ENCODE measurements at places on chromosomes 3 and 15.

GRCh38 chr15:65902373-65902772 lies 33.1 kb downstream of the RAB11A start:
- no peak for DNase-seq

GRCh38 chr3:158368271-158368670 lies 202.7 kb upstream of the MLF1 start:
- no peak for DNase-seq

DNA sequence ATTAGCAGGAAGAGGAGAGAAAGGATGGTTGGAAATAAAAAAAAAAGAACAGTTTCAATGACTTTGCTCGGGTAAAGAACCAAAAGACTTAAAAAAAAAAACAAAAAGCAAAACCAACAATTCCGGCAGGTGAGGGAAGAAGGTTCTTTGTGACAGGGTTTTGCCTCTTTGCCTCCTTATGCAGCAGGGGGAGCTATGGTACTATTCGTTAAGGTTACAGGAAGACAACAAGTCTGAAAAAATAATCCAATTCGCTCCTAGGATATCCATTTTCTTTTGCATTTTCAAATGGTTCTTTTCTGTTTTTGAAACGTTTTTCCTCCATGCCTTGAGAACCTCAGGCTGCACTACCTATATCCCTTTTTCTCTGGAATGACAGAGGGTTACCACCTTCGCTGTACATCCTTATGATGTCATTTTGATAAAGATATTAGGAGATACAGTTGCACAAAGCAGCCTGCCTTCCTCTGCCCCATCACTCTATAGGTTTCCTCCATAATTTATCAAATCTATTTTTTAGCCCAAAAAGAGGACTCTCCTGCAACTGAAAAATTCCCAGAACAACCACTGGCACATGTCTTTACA lies 55.0 kb downstream of the CFAP20DC start:
- no peak for DNase-seq

GRCh38 chr15:96736384-96736783 lies 405.9 kb downstream of the NR2F2 start:
- no peak for DNase-seq

DNA sequence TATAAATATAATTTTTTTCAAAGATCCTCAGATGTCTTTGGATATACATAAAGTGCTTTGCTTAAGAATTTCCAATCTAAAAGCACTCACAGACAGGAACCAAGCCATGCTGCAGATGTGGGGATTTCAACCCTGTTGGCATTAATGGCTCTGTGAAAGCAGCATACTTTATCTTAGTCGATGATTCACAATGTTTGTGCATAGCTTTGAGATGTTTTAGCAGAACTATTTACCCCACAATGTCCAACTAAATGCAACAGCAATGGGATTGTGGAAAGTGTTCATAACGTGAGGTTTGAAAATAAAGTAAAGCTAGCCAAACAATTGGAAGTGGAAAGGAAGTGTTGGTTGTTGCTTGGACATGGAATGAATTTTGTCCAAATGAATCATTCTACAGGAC lies 371.4 kb downstream of the SOX2 start:
- DNase-seq: no peak

DNA sequence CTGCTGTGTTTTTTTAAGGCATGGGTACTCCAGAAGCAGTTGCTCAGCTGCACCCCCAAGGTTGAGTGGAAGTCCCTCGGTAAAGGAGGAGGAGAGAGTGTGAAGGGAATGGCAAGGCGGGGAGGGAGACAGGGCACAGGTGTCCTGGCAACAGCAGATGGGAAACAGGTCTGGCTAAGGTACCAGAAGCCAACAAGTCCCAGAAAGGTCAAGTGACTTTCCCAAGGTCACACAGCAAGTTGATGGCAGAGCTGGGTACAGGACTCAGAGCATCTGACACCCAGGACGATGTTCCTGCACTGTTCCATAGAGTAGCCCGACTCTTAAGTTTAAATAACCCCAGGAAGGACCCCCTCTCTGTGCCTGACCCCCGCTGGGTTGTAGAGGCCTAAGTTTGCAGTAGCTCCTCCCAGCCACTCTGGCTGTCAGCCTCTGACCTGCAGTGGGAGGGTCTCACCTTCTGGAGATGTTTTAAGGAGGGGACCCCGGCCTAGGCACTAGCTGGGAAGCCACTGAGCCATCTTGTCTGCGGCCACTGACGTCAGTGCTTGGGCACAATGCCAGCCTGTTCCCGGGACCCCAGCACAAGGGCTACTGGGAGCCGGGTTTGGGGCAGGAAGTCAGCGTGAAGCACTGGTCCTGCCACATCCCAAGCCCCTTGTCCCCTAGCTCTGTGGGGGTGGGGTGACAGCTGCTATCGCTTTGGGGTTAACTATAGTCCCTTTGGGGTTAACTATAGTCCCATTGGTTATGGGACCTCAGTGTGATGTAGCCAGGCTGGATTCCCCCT lies 10.5 kb downstream of the CSK start:
- DNase-seq: no peak

Measured in stimulated activated CD4-positive, alpha-beta T cell treated with anti-CD3 and anti-CD28 coated beads, Interleukin-1b, Interleukin-23, amount 100 ng/mL, for 1 hour (primary cell).